ENCODE measurements at places on chromosomes 11 and 22.

DNA sequence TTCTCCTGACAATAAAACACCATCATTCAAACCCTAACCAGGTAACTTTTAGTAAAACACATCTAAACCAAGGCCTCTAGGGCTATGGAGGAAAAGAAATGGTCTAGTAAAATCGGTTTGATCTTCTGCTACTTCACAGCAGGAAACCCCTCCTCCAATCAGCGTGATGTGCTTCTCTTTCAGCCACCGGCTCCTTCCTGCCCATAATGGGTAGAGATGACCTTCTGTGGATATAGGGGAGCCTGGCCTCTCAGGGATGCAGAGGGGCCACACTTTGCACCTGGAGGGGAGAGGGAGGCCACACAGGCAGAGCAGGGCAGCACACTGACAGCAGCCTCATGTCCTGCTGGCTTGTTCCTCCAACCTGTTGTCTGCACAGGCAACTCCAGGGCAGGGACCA lies 6.9 kb downstream of the EHD1 start:
- no peak for DNase-seq

DNA sequence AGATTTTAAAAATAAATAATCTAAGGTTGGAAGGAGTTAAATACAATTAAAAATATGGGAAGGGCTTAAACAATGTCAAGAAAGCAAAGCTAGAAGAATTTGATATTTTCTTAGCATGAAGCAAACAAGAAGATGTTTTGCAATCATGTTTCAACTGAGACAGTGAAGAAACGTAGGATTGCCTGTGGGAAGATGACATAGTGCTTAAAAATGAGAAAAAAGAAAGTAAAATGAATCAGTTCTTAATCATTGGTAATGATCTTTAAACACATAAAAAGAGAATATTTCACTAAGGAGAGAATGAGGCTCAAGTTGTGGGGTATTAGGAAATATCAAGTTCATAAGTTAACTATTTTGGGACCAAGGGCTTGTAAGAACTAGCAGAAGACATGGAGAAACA lies 855.0 kb downstream of the METTL15 start:
- DNase-seq = no peak

GRCh38 chr22:16932577-16932976 lies 75.4 kb downstream of the GAB4 start:
- no peak for DNase-seq

DNA sequence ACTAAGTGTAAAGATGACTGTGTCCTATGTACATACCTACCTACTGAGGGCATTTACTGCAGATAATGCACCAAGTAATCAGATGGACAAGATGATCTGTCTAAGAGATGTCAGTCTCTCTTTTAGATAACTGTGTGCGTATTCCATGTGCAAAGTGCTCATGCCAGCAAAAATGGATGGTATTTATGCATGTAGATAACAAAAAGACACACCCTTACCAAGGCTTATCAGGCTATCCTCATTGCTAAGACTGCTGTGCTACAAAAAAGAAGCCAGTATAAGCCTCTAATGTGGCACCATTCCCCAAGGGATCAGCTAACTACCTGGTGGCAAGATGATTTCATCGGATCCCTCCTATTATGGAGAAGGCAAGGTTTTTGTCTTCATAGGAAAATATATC lies 34.3 kb upstream of the CD44 start:
- no peak for DNase-seq

DNA sequence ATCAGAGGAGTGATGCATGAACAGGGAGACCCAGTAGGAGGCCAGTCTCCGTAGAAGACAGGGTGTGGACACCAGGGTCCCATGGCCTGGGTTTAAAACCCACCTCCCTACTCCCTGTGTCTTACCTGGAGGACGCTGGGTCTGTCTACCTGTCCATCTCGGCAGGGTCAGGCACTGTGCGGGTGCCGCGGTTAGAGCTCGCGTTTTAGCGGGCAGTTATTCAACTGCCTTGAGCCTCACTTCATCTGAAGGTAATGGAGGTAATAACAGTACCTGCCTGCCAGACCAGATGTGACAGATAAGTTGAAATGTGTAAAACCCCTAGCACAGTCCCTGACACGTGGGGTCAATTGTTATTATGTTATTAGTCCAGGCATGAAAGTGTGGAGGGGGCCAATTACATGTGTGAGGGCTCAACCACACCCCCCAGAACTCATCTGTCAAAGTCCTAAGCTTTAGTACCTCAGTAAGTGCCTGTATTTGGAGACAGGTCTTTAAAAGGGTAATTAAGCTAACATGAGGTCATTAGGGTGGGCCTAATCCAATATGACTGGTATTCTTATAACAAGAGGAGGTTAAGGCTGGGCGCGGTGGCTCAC lies 8.1 kb upstream of the UPK3A start:
- DNase-seq = no peak

GRCh38 chr11:16805938-16806337 lies 67.5 kb downstream of the C11orf58 start:
- DNase-seq = no peak

DNA sequence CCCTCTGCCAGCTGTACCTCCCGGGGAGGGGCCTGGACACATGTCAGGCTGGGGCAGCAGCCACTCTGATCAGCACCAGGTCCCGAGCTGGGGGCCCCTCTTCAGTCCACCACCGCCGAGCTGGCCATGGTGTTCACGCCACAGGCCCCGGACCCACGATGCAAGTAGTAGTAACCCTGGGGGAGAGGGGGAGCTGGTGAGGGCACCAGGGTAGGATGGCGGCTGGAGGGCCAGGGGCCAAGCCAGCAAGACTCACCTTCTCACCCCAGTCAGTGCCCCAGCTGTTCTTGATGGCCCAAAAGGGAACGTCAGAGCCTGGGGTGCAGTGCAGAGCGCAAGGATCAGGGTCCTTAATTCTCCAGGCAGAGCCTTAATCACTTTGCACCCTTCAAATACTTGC lies 4.6 kb downstream of the CTSF start:
- DNase-seq = no peak

- DNase-seq = no peak
Measured at GRCh38 chr11:33730716-33731115, 5.5 kb downstream of the CD59 start.

GRCh38 chr11:74437441-74438042 lies 29.8 kb downstream of the KCNE3 start:
- no peak for DNase-seq

- no peak for DNase-seq
Measured at GRCh38 chr22:42754658-42755057, 34.0 kb upstream of the A4GALT start.

GRCh38 chr11:44443836-44444769 lies 121.4 kb upstream of the CD82 start:
- DNase-seq = no peak

GRCh38 chr11:122099374-122100036 lies 16.5 kb downstream of the BLID start:
- DNase-seq = no peak

DNA sequence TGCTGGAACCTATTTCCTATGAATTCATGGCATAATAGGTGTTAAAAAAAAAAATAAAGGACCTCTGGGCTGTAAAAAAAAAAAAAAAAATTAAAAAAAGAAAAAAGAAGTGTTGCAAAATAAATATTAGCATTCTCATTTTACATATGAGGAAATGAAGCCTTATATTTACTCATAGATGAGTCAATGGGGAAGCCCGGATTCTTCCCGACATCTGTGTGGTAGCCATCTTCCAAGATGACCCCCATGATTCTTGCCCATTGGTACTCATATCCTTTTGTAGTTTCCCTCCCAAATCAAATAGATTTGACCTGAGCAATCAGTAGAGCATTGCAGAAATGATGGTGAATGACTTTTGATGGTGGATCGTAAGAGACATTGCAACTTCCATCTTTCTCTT lies 3.0 kb upstream of the SWAP70 start:
- DNase-seq = no peak

GRCh38 chr11:488579-488978 lies 18.5 kb downstream of the RNH1 start:
- no peak for DNase-seq

DNA sequence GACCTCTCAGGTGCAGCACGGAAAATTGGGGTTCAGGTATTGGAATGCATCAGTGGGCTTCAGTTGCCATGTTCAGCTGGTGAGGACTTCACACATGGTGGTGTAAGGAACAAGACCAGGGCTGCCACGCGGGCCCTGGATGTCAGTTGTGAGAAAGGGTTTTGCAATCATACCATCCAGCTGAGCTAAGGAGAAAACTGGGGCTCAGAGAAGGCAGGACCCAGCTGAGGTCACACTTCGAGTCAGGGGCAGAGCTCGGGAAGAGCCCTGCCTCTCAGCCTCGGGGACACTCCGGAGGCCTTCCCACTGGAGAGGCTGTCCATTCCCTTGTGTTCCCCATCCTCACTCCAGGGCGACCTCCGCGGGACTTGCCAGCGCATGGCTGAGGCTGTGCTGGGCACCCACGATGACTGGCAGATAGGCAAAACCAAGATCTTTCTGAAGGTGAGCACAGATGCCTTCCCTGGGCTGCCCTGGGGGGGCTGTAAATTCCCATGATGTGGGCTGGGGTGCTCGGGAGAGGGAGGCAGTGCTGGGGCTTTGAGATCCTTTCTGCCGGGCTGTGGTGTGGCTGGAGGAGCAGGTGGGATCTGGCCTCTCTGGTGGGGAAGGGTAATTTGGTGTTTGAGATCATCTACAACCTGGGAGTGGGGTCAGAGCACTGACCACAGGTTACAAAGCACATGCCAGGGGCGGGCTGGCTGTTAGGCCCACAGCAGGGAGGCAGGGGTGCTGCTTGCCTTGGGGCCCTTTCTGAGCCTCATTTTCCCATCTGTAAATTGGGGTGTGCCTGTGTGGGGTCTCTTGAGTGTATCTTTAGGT lies 47.2 kb downstream of the MYO7A start:
- no peak for DNase-seq

GRCh38 chr22:18013947-18014346 lies 10.4 kb downstream of the MICAL3 start:
- DNase-seq = no peak

DNA sequence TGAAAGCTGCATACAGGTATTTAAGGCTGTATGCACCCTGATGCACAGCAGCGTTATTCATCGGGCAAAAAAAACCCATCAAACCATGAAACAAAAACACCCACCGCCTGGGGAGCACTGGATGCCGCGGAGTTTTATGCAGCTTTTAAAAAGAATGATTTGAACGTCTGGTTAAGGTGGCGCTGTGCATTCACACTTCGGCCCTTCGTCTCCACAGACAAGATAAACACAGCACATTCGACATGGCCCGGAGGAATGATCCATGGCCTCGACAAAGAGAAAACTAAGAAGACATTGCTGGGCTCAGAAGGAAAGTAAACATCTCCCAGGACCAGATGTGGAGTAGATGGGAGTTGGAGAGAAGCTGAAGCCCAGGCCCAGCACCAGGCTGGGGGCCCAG lies 40.8 kb upstream of the GAL start:
- no peak for DNase-seq

DNA sequence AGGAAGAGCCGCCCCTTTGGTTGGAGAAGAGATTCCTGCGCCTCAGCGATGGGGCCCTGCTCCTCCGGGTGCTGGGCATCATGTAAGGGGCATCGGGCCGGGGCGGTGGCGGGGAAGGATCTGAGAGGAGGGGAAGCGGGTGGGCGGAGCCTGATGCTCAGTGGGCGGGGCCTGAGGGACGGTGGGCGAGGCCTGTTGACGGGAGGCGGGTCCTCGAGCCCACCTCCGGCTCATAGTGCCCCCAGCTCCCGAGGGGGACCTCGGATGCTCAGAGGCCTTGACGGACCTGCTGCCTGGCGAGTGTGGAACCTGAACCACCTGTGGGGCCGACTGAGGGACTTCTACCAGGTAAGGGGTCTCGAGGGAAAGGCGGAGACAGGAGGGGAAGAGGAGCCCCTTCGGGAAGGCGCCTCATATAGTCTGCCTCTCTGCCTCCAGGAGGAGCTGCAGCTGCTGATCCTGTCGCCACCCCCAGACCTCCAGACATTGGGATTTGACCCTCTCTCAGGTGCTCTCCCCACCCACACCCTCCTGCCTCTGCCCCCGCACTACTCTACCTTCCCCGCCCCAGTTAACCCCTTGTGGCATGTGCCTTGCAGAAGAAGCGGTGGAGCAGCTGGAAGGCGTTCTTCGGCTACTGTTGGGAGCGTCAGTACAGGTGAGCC lies 799 bp downstream of the CCDC88B start:
- DNase-seq = peak; percentile 80

DNA sequence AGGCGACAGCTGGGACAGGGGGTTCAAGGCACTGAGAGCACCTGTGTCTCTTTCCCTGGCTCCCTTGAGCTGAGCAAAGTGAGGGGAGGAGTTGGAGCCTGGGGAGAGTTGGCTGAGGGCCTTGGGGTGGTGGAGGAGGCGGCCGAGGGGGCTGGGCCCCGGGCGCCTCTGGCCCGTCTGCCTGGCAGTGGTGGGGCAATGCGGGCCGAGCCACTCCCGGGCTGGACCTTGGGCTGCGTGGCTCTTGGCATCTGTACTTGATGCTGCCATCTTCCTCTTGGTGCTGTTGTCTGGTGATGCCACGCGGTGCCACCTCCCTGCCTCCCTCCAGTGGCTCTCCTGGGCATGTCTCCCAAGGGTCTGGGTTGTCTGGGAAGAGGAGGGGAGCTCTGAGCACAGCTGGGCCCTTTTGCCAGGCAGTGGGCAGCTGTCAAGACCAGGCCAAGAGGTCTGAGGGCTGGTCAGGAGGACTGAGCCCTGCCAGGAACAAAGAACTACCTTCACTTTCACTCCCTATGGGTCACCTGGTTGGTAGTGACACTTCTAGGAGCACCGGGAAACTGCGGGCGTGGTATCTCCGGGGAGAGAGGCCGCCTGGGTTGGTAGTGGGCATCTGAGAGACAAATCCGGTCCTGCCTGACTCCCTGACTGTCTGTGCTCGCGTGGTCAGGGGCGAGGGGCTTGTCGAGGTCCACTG lies 1.3 kb downstream of the GRIK4 start:
- DNase-seq = no peak

DNA sequence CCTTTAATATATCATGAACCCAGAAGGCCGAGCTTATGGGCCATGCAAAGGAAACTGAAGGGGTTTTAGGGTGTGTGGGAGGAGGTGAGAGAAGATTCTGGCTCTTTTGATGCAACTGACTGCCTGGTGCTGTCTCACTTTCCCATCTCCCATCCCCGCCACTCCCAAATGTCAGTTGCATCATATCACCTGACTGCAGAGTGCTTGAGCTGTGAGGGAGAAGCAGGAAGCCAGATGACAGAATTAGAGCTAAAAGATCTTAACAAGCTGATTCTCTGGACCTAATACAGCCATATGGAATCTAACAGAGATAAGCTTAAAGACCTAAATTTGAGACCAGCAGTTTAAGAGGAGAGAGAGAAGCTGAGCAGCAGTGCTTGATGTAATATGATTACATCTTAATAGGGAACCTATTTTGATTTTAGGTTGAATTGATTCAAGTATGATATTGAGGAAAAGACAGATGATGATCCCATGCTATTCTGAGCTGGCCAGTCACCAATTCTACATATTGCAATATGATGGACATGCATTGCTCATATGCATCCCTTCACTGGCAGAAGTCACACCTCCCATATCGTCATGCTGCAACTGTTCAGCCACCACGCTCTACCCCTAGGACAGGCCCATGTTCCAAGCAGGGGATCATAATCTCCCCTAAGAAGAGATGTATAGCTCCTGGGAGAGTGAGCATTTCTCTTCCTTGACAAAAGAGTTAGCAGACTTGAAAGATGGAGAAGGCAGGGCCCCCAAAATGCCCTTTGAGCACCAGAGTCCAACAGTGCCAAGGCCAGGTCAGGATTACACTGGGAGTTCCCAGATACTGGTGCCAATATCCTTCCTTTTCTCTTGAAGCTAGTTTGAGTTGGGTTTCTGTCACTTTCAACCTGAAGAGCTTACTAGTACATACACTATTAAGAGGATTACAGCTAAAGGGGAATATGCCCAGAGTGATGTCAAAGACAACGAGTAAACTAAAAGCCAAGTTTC lies 44.9 kb downstream of the PLEKHA7 start:
- DNase-seq = no peak

Data from effector memory CD8-positive, alpha-beta T cell (primary cell).